Bone marrow (tissue), 2 donors: ENCODE measurements at places on chromosomes 12 and 14.

GRCh38 chr14:21520767-21521166 is 5.4 kb downstream of the SALL2 start:
- DNase-seq = no peak

DNA sequence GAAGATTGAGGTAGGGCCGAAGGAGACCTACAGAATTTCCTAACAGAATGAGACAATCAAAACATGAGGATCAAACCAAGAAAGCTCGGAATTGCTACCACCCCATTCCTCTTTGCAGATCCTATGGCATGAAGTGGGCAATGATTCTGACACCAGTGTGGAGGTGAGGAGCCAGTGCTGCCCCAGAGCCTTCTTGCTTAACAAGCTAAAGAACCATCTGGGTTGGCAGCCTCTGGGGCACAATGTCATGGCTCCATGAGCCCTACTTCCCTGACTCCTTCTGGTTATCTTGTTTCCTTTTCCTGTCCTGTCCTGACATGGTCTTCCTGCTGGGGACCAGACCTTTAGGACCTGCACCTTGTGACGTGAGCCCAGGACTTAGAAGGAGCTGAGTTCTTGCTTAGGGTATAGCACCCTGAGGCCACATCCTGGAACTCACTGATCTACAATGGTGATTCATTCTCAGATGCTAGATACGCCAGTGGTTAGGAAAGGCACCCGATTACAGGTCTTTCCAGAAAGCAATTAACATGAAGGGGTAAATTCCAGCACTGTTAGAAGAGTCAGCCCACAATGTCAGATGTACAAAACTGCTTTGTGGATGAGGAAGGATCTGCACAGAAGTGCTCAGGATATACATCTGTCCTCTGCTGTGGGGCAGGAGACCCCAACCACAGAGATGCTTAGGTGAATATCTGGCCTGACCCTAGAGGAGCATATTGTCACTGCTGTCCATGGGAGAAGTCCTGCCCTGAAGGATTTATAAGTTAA is 324.2 kb downstream of the ZFP36L1 start:
- DNase-seq = no peak

DNA sequence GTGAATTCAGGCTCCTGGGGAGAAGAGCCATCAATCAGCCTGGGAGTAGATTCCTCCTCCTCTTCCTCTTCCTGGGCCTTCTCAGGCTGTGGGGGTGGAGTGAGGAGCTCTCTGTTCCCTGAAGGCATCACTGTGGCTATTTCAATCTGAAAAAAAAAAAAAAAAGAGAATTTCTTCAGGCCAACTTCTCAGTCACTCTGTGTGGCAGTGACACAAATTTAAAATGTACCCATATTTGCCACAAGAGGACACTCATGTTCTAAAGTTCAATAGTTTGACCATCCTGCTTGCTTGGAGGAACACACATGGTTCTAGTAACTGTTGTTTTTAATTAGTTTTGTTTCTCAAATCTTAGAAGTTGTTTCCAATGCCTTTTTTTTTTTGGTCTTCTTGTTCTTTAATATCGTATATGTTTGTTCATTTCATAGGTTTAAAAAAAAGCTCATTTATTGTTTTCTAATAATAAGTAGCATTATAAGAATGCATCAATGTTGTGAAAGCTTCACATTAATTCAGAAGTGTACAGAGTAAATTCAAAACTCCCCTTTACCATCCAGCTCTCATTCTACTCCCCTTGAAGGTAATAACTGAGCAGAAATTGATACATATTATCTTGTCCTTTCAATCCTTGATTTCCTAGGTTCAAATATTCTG is 23.3 kb upstream of the CCER1 start:
- peak; percentile 15 for DNase-seq

DNA sequence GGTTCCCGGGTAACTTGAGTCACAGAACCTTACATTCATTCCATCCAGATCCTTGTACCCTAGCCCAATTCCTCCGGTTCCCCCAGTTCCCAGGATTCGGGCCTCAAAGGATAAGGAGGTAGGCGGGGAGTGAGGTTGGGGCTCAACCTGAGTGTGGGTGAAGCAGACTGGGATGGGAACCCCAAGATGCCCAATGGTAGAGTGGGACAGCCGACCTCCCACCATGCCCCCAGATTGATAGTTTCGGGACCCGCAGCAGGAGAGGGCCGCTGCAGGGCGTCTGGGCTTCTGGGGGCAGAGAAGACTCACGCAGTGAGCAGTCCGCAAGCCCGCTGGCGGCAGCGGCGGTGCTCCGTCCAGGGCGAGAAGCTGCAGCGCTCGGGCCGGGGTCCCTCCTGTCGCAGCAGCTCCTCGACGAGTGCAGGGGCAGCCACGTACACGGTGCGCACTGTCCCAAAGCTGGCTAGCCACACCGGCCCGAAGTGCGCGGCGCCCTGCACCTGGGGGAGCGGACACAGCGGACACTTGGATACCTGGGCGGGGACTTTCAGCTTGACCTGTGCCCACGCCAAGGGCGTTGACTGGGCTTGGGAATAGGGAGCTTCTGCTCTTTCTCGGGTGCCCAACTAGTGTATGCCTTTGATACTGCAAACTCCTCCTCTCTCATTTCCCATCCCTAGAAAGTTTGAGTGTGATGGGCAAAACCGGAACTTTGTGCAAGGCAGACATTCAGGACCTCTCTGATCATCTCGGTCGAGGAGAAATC is 997 bp downstream of the CYP27B1 start:
- no peak for DNase-seq

DNA sequence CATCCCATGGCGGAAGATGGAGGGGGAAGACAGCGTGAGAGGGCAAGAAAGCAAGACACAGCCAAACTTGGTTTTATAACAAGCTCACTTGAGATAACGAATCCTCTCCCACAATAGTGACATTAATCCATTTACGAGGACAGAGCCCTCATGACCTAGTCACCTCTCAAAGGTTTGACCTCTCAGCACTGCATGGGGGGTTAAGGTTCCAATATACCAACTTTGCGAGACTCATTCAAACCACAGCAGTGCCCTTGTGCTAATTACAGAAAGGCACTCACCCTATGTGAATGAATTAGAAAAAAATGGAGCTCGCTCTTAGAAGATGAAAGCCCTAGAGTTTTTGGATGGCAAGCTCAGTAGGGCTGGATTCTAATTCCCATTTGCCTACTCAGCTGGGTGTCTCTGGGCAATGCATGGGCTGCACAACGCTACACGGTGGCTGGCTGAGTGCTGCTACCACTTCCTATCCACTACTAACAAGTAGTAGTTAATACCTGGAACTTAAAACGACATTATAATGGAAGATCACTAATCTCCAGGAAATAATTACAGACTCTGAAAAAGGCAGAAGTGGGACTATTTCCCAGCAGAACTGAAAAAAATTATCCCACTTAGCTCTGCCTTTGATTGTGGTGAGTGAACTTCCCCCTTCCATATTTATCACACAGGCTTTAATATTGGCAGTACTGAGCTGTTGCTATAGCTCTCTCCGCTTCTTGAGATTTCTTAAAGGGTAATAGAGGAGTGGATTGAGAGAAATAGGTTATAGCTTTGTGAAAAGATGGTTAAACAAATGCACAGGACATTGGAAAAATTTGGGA is 27.5 kb downstream of the TESPA1 start:
- DNase-seq = no peak

DNA sequence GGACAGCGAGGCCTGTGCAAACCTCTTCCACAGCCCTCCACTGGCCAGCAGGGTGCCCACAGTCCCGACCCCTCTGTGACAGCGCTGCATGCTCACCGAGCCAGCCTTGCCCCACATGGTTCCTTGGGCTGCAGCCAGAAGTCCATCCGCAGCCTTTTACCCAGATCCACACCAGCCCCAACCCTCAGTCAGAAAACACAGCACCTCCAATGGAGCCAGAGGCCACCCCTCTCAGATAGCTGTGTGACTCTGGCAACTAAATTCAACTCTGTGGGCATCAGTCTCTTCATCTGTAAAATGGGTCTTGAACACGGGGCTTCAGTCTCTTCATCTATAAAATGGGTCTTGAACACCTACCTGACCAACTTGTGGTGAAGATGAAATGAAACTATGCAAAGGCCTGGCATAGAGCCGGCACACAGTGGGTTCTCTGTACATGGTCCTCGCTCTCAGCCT is 38.0 kb downstream of the NFKBIA start:
- no peak for DNase-seq

DNA sequence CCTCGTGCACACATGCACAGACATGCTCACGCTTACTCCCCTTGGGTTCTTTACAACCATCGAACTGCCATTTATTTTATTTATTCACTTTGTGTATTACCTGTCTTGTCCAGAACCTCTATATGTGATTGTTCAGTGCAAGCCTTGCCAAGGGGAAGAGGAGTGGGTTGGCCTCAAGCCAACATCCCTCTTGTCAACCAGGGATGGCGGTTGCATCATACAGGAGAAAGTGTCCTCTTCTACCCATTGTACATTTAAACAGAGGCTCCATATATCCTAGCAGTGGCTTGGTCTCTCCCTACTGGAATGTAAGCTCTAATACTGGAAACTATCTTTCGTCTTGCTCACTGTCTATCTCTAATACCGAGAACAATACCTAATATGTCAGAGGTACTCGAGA is 108.4 kb downstream of the C12orf42 start:
- no peak for DNase-seq

- peak; percentile 97 for DNase-seq
These were observed 193.3 kb downstream of the ANO4 start for GRCh38 chr12:100987552-100988521.
